ENCODE measurements at places on chromosomes 2 and 18.

DNA sequence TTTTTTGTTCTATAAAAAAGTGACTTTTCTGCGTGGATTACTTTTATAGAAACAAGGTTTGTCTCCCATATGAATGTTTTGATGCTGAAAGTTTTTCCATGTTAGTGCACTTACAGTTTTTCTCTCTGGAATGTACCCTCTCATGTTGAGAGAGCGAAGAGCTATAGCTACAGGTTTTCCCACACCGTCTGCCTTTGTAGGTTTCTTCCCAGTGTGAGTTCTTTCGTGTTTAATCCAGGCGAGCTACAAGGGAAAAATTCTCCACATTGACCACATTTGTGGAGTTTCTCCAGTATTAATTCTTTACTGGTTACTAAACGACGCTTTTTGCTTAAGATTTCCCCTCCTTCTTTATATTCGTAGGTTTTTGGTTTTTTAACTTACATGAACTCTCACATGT, 85.1 kb downstream of the ACSL3 start:
- no peak for DNase-seq

DNA sequence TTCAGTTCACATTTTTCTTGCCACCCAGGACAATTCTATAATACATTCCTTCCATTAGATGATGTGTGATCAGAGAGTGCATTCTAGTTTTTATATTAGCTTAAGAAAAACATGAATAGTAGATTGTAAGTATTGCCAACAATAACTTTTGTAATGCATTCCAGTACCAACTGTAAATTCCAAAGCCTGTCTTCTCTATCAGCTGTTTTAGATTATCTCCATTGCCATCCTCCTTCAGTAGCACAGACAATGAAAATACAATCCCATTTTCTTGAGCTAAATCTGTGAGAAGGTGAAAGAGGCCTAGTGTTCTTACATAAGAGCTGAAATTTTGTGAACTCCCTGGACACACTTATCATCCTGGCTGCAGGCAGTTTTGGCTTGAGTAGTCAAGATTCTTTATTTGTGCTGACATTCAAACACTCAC, 103.9 kb downstream of the CCBE1 start:
- DNase-seq, result no peak

DNA sequence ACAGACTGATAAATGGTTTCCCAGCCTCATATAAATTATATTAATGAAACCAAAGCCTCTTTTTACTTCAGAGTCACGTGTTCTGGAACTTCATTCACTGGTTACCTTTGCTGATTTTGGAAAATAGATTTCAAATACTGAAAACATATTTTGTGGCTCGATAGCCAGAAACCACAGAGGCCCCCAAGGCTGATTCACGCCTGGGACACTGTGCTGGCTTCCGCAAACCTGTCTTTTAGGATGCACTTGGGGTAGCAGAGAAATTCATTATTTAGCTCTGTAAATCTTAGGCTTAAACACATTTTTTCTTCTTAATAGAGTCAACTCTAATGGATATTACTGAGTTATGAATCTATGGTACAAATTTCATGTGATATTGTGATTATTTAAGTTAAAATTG, 90.7 kb upstream of the TMEM18 start:
- no peak for DNase-seq

- DNase-seq, result peak; percentile 12
Measured at GRCh38 chr18:50192995-50193795, 1.8 kb downstream of the MYO5B start.
